ENCODE measurements at places on chromosomes 6 and 20.

- no peak overlapping the region for H3K4me3 ChIP-seq
- no peak overlapping the region for H3K27ac ChIP-seq
- no peak for DNase-seq
- no peaks in the 10 kb centered on the region for H3K36me3 ChIP-seq
- H3K27me3 ChIP-seq: peaks cover 34% of the 10 kb centered on the region
- no peaks in the 10 kb centered on the region for H3K4me1 ChIP-seq
Observed at GRCh38 chr20:24781418-24781980, 167.6 kb upstream of the CST7 start.

GRCh38 chr20:46122071-46122470 lies 4.0 kb downstream of the CD40 start:
- H3K27ac ChIP-seq: peak overlapping the region; percentile 56
- DNase-seq: no peak

GRCh38 chr20:20360464-20360863 lies 7.4 kb upstream of the INSM1 start:
- peaks cover 58% of the 10 kb centered on the region for H3K27me3 ChIP-seq
- no peak overlapping the region for H3K4me3 ChIP-seq
- peaks cover 28% of the 10 kb centered on the region for H3K4me1 ChIP-seq
- H3K36me3 ChIP-seq: no peaks in the 10 kb centered on the region
- DNase-seq: no peak

GRCh38 chr6:21164768-21165326 lies 428.7 kb upstream of the SOX4 start:
- no peaks in the 10 kb centered on the region for H3K36me3 ChIP-seq
- H3K27me3 ChIP-seq: no peaks in the 10 kb centered on the region
- no peak for DNase-seq
- no peak overlapping the region for H3K27ac ChIP-seq
- H3K4me1 ChIP-seq: peaks cover 12% of the 10 kb centered on the region
- H3K4me3 ChIP-seq: no peak overlapping the region
